ENCODE measurements at places on chromosomes 5 and 9. TPM values are rescaled to one million over a fixed set of nuclear protein-coding genes. Genes with fewer than 3 reads are reported as not detected.

CBY3 gene
- total RNA-seq = not detected

GRCh38 chr9:7130266-7130820 is 372.6 kb downstream of the KDM4C start:
- H3K27me3 ChIP-seq = no peaks in the 10 kb centered on the region
- no peak for DNase-seq
- H3K4me3 ChIP-seq = no peak overlapping the region
- H3K36me3 ChIP-seq = no peaks in the 10 kb centered on the region
- H3K27ac ChIP-seq = no peak overlapping the region

CER1 gene
- not detected for total RNA-seq

DNA sequence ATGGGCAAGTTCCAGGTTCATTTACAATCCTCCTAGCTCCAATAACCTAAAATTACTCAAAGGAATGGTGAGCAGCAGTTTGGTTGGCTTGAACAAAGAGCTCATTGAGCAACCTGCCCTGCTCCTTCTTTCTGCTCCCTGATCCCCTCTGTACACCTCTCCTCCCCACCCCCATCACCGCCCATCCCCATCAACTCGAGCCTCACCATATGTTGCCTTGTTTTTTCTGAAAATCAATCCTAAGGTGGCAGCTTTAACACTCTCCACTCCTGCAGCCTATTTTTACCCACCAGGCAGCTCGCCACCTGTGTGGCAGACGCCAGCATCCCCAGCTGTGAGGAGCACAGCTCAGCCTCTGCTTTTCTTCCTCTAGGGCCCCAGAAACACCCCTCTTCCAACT is 533.4 kb upstream of the BRINP1 start:
- no peaks in the 10 kb centered on the region for H3K36me3 ChIP-seq
- no peaks in the 10 kb centered on the region for H3K4me1 ChIP-seq
- no peak for DNase-seq
- no peaks in the 10 kb centered on the region for H3K27me3 ChIP-seq
- no peak overlapping the region for H3K27ac ChIP-seq
- H3K4me3 ChIP-seq = no peak overlapping the region

DNA sequence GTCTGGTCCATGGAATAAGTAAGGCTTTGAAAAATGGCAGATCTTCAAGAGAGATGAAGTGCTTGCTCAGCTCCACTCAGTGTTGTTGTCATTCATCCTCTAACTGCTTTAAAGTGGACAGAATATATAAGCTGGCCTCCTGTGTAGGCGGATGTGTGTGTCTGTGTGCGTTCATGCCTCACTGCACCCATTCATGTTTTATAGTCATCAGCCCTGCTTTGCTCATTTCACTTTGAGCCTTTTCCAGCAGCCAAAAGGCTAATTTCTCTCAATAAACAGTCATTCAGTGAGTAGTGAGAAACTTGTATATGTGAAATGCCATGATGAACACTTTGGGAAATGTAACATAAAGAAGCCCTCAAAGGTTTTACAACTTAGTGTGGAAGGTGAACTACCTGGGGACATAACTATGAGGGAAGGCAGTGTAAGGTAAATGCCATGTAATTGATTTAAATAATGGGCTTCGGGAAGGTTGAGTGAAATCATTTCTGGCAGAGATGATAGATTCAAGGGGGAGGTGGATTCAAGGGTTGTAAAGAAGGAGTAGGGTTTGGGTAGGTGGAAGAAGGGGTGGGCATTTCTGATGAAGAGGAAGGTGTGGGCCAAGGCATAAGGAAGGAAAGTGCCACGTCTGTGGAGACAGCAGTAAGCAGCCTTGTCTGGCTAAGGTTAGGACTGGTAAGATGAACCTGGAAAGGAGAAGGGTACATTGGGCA is 15.7 kb downstream of the TTC23L start:
- no peak overlapping the region for H3K4me3 ChIP-seq
- H3K27me3 ChIP-seq = no peaks in the 10 kb centered on the region
- no peak for DNase-seq
- no peaks in the 10 kb centered on the region for H3K36me3 ChIP-seq
- H3K27ac ChIP-seq = no peak overlapping the region

DNA sequence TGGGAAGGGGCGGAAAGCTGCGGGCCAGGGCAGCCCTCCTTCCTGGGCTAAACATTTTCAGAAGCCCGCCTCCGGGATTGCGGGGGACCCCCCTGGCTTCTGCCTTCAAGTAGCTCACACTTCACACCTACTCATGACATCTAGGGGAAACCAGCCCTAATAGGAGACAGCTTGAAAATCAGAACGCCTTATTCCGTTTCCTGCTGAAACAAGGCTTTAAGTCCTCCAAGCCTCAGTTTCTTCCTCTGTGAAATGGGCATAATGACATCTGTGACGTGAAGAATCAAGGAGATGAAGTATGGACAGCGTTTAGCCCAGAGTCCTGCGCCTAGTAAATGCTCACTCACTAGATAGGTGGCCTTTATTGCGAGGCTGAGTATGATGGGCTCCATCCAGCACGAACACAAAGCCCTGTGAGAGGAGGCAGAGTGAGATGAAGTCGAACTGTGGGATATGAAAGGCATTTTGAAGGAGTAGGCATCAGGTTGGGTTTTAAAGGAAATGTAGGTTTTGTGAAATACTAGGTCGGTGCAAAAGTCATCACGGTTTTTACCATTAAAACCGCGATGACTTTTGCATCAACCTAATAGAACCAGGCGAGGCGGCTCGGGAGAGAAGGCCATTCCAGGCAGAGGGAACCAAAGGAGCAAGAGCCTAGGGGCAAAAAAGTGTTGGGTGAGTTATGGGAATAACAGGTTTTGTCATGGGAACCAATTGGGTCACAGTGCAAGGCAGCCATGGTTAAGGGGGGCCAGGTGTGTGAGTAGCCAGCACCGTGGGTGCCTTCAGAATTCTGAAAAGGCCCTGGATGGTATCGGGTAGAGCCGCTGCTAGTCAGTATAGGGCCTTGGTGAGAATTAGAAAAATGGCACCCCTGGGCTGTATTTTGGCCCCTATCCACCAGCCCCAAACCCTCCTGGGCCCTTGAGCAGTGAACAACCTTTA is 1.0 kb upstream of the TSC1 start:
- peak overlapping the region; percentile 72 for H3K27ac ChIP-seq
- peaks cover 7% of the 10 kb centered on the region for H3K4me1 ChIP-seq
- H3K4me3 ChIP-seq = peak overlapping the region; percentile 45

KIF12 gene
- not detected for total RNA-seq

DNA sequence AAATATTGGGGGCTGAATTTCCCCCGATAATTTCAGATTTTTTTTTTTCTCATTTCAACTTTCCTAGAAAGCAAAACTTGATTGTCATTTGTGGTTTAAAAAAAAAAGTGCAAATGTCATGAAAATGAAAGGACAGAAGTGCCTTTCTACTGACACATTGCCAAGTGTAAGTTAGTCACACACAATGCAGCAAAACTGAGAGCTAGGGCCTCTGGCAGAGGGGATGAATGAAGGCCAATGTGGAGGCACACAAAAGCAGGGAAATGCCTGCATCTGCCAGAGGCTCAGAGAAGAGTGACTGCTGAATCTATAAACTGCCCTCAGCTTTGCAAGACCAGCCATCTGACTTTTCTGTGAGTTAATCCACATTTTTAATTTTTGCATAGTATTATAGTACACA is 6.8 kb upstream of the IFNA5 start:
- H3K27ac ChIP-seq = no peak overlapping the region
- H3K4me1 ChIP-seq = no peaks in the 10 kb centered on the region
- H3K36me3 ChIP-seq = no peaks in the 10 kb centered on the region
- no peak for DNase-seq
- H3K27me3 ChIP-seq = peaks cover 4% of the 10 kb centered on the region

TLX3 gene
- not detected for total RNA-seq

SH3PXD2B gene
- 21.1 TPM for total RNA-seq

DNA sequence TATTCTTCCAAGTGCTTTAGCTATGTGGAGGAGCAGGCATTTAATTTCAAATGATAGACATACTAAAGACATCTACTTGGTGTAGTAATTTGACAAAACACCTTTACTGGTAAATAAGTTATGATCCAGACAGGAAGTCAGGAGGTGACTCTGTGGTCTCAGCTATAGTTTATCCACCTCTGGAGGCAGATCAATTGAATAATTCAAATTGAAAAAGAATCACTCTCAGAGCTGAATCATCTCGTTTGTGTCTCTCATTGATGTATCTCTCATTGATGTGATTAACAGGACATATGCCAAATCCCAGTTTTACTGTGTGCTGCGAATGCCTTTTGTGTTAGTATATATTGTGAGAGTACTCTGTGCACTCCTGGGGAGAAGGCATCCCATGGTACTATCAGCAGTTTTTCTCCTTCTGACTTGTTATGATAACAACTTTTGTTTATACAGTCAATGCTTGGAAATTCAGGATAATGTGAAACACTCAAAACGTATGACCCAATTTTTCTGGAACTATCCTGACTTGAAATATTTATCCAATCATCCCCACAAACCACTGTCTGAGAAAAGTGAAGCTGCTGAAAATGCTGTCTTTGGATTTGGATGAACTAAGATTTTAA is 48.5 kb upstream of the DAB2 start:
- no peak overlapping the region for H3K27ac ChIP-seq
- peak; percentile 23 for DNase-seq
- H3K36me3 ChIP-seq = no peaks in the 10 kb centered on the region
- no peak overlapping the region for H3K4me3 ChIP-seq
- no peaks in the 10 kb centered on the region for H3K27me3 ChIP-seq

DNA sequence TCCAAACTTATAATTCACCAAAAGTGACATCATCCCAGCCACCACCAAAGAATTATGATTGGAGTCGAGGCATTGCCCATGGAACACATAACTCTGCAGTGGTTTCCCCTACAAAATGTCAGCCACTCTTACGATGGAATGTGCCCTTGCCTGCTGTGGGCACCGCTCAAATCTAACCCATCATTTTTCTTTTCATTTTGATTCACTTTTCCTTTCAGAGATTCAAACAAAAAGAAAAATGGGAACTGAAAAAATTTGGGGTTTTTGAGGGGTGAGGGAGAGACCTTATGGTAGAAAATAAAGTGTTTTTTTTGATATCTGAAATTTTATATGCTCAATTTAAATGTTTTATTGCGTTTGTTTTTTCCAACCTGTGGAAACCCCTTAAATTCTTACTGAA is 28.1 kb downstream of the SMARCA2 start:
- no peaks in the 10 kb centered on the region for H3K4me1 ChIP-seq
- H3K27ac ChIP-seq = no peak overlapping the region
- H3K27me3 ChIP-seq = no peaks in the 10 kb centered on the region
- no peak overlapping the region for H3K4me3 ChIP-seq
- H3K36me3 ChIP-seq = peaks cover 5% of the 10 kb centered on the region
- DNase-seq = no peak

DNA sequence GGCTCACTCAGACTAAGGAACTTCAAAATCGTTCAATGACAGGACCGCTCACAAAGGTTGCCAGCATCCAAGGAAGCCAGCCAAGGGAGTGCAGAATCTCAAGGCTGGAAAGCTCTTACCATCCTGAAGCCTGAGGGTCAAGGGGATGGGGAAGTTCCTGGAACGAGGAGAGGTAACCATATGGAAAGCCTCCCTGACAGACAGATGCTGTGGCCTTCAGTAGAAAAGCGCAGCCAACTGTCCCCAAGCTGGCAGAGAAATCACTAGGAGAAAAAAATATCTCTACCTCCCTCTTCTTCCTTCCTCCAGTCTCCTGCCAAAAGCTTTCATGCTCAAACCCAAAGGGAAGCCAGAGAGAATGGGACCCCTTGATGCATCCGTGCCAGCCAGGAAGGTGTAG is 90.5 kb upstream of the RANBP3L start:
- H3K27me3 ChIP-seq = no peaks in the 10 kb centered on the region
- no peak overlapping the region for H3K27ac ChIP-seq
- no peaks in the 10 kb centered on the region for H3K4me1 ChIP-seq
- no peak overlapping the region for H3K4me3 ChIP-seq
- no peak for DNase-seq
- H3K36me3 ChIP-seq = no peaks in the 10 kb centered on the region

TTLL11 gene
- 4.8 TPM for total RNA-seq

TMOD1 gene
- 2.6 TPM for total RNA-seq

- no peaks in the 10 kb centered on the region for H3K27me3 ChIP-seq
- no peaks in the 10 kb centered on the region for H3K4me1 ChIP-seq
- no peak overlapping the region for H3K4me3 ChIP-seq
- H3K36me3 ChIP-seq = no peaks in the 10 kb centered on the region
- H3K27ac ChIP-seq = no peak overlapping the region
These were observed 146.0 kb upstream of the NMUR2 start for GRCh38 chr5:152551061-152551460.

RELL2 gene
- total RNA-seq = 2.6 TPM

DNA sequence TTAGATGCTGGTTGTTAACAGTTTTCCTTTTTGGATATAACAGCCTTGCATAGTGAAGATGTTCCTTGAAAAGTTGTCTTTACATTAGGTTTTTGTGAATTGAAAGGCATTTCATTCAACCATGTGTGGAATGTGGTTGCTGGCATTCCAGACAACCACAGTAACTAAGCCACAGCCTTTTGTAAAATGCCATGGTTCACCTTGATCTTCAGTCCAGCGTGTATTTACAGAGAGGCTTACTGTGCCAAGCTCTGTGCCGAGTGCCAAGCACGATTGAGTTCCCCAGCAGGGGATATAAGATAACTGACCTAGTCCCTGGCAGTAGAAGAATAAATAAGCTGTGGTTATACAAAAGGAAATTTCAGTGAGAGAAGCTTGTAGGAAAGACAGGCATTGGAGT is 4.9 kb downstream of the EXOSC2 start:
- peaks cover 17% of the 10 kb centered on the region for H3K36me3 ChIP-seq
- no peak overlapping the region for H3K27ac ChIP-seq
- no peak overlapping the region for H3K4me3 ChIP-seq
- H3K4me1 ChIP-seq = peaks cover 8% of the 10 kb centered on the region
- no peaks in the 10 kb centered on the region for H3K27me3 ChIP-seq
- DNase-seq = no peak

RGS7BP gene
- 0.51 TPM for total RNA-seq

DNA sequence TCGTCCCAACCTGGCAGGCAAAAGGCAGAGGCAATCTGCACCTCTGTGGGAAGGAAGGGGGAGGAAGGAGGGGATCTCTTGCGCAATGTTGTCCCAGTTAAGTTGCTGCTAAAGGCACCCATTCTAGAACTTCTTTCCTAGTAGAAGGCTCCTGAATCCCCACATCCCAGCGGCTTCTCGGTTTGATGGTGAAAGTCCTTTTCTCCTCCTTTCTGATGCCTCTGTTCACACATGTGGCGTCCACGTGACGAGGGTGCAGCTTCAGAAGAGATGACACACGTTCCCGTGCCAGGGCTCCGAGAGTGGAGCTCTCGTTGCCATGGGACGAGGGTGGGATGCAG is 96.9 kb upstream of the FCN2 start:
- no peaks in the 10 kb centered on the region for H3K4me1 ChIP-seq
- peak; percentile 28 for DNase-seq
- H3K27ac ChIP-seq = no peak overlapping the region
- H3K27me3 ChIP-seq = no peaks in the 10 kb centered on the region
- no peak overlapping the region for H3K4me3 ChIP-seq
- H3K36me3 ChIP-seq = peaks cover 43% of the 10 kb centered on the region

Measured in fibroblast of lung (primary cell).